Activated CD4-positive, CD25-positive, alpha-beta regulatory T cell treated with anti-CD3 and anti-CD28 coated beads, Interleukin-2, amount 50 U/mL, for 16 hours (primary cell): ENCODE measurements at places on chromosomes 4 and X.
A peak's percentile ranks its signal among the peaks of the same experiment; 100 is the strongest.

DNA sequence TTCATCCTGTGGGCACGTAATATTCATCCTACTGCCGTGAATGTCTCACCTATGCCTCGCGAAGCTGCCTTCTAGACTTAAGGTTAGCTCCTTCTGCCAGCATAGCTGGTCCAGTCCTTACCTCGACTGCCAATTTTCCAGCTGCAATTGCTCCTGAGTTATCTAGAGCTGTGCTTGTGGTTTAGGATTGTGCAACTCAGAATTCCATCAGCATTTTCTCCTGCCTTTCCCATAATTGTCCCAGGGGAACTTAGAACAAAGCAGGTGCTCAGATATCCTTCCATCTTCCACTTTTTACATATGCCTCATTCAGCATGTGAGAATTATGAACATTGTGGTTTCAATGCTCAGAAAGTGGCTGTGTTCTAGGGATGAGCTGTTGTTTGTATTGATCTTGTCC, 131.4 kb upstream of the ADGRL3 start:
- no peak for DNase-seq

DNA sequence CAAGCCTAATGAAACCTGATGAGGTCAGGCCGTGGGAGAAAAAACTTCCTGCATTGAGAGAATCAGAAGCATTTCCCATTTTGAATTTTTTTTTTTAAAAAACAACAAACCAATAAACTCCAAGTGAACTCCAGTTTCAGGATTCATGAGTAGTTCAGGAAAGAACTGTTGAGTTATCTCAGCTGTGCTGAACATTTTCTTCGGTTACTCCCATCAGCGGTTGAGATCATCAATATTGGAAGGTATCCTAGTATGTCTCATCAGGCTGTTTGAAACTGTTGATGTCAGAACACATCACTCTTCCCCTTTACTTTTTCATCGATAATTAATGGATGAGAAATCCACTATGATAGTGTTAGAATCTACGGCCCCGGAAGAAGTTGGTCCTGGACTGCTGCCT, 82.4 kb upstream of the ADGRG2 start:
- DNase-seq: no peak

- peak; percentile 34 for DNase-seq
Measured at GRCh38 chrX:103533511-103534216, 14.4 kb upstream of the RAB40A start.

GRCh38 chr4:19924761-19925160, 326.9 kb upstream of the SLIT2 start:
- no peak for DNase-seq

DNA sequence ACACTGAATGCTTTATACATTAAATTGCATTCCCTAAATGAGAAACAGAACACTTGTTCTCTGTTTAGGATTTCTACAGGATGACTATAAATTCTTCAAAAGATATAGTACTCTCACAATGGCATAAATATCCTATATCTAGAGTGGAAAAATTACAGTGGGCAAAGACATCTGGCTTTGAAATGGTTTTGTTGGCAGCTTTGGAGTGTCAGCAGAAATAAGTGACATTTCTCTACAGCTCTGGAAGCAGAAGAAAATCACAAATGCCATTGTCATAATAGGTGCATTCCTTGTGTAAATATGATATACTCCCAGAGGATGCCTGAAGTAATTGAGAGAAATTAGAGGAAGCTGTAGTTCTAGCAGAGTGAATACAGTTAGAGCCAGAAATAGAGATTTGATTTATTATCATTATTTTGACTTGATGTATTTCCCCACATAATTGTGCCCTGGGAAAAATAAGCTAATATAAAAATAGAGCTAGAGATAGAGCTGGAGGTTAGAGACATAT, 95.9 kb upstream of the GALNTL6 start:
- no peak for DNase-seq

DNA sequence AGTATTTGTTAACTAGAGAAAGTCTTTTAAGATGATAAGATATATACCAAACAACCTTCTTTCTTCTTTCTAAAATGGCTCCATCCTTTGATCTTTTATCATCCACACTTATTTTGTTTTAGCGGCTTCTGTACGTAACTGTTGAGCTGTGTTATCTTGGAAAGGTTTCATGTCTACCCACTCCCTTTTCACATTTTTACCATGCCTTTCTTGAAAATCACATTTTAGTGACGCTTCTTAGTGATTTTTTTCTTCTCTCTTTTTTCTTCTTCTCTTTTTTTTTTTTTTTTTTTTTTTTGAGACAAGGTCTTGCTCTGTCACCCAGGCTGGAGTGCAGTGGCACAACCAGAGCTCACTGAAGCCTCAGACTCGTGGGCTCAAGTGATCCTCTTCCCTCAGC, 135.1 kb downstream of the CHIC2 start:
- no peak for DNase-seq

DNA sequence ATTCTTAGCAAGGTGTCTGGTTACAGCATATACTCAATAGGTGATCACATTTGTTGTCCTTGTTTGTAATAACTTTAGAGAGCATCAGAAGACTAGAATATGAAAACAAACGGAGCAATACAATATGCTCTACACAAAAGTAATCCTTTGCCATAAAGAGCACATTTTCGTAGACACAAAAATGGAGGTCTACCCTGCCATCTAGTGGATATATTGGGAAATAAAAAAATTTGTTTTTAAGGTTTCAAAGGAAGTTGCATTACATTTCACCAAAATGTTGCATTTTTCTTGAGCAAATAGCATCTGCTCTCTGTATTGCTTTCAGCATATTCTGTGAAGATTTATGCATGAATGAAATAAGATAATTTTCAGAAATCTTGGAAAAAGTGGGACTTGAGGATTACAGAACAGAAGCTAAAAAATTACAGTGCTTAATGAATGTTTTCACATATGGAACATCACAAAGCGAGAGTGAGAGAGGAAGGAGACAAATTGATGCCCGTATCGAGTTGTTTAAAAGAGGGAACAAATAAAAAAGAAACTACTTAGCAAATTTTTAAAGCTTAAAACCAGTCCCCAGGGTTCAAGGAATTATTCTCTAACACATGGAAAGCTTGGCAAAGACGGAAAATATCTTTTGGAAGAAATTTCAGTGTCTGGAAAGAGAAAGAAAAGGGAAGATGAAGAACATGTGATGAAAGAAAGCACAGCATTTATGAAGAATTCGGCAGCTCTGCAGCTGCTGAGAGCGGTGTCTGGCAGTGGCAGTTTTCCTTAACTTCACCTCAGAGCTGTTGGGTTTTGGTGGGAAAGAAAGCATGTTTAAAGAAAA, 390.1 kb downstream of the ANKRD50 start:
- no peak for DNase-seq

DNA sequence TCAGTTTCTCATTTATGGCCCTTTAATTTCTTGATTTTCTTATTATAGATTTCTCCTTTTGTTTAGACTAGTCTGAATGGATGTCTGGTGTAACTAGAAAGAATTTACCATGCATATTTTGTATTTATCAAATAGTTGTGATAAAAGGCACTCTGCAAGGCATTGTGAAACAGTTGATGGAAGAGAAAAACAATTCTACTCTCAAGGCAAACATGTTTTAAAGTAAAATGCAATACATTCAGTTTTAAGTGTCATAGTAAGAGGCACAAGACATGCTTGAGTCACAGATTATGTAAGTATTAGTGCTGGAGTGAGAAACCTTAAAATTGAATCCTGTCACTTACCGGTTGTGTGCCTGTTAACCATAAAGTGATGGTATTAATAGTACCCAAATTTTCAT, 283.3 kb upstream of the DKK2 start:
- no peak for DNase-seq

- DNase-seq: no peak
Measured at GRCh38 chrX:78665342-78665741, 6.2 kb upstream of the RTL3 start.
